Activated CD8-positive, alpha-beta T cell treated with anti-CD3 and anti-CD28 coated beads, Interleukin-2, amount 10 ng/mL, durations not matched to agents 7 days and 5 days (primary cell): ENCODE measurements at places on chromosomes 7 and 10.

- peaks cover 9% of the 10 kb centered on the region for H3K4me1 ChIP-seq
- no peak overlapping the region for H3K27ac ChIP-seq
- no peak for DNase-seq
- no peak overlapping the region for H3K4me3 ChIP-seq
- H3K27me3 ChIP-seq: peaks cover 2% of the 10 kb centered on the region
Observed at GRCh38 chr7:22895140-22895827, 72.6 kb upstream of the TOMM7 start.

DNA sequence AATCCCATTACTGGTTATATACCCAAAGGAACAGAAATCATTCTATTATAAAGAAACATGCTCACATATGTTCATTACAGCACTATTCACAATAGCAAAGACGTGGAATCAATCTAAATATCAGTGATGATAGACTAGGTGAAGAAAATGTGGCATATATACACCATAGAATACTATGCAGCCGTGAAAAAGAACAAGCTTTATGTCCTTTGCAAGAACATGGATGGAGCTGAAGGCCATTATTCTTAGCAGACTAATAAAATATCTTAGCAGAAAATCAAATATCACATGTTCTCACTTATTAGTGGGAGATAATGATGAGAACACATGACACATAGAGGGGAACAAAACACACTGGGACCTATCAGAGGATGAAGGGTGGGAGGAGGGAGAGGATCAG lies 38.8 kb downstream of the CAPZA2 start:
- no peak for DNase-seq
- no peaks in the 10 kb centered on the region for H3K4me1 ChIP-seq
- H3K27ac ChIP-seq: no peak overlapping the region
- no peaks in the 10 kb centered on the region for H3K27me3 ChIP-seq
- peaks cover 35% of the 10 kb centered on the region for H3K36me3 ChIP-seq

DNA sequence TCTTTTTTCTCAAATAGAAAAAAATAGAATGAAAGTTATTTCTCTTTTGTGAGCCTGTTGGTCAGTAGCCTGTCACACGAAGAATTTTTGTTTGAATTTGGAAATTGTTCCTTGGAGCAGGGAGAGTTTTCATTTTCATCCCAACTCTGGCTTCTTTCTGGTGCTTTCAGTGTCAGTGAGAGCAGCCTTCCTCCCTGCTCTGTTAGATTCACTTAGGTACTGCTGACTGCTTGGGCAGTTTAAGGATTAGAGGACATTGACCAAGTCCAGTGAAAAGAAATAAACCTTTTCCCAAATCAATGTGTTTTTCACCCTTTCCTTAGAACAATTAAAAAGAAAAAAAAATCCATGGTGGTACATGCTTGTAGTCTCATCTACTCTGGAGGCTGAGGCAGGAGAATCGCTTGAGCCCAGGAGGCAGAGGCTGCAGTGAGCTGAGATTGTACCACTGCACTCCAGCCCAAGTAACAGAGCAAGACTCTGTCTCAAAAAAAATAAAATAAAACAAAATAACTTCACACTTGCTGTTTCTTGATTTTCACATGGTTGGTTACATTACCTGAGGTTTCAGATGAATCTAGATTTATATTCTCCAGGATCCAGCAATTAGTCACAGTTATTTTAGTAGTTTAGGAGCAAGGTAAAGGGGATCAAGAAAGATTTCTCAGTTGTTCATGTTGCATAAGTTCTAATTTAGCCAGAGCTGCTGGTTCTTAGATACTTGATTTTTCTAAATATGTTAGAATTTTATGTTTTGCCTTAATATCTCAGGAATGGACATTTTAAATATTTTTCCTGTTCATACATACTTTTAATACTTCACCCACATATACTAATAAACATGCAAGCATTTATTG lies 63.1 kb downstream of the ZNRF2 start:
- DNase-seq: no peak
- no peaks in the 10 kb centered on the region for H3K27me3 ChIP-seq
- H3K27ac ChIP-seq: peak overlapping the region; percentile 83
- peaks cover 2% of the 10 kb centered on the region for H3K36me3 ChIP-seq

DNA sequence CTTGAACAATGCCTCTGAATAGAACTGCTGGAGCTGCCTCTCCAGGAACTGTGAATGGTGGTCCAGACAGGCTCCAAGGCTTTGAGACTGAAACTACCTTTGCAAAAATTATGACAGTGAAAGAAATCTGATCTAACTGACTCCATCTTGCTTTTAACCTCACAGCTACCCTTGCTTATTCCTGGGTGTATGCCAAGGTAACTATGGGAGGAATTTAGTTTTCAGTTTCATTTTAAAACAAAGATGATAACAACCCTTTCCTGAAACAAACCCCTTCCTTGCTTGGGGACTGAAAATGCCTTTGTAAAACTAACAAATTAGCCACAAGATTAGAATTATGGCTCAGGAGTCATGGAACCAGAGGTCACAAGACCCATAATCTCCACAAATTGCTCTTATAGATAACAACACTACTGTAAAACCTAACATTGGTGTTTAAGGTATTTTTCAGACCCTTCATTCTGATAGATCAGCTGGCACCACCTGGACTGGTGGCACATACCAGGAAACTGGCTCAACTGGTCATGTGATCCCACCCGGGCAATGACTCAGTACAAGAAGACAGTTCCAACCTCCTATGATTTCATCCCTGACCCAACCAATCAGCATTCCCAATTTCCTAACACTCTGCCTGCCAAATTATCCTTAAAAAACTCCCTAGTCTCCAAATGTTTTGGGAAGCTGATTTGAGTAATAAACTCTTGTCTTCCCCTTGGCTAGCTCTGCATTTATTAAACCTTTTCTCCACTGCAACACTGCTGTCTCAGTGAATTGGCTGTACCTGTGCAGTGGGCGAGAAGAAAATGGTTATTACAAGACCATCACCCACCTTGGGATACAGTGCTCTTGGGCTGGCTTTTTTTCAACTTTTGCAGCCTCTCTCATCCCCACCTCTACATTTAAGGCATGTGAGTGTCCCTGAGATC lies 608.1 kb downstream of the TYW1 start:
- H3K36me3 ChIP-seq: no peaks in the 10 kb centered on the region
- H3K4me3 ChIP-seq: no peak overlapping the region
- no peak overlapping the region for H3K27ac ChIP-seq
- DNase-seq: no peak
- no peaks in the 10 kb centered on the region for H3K27me3 ChIP-seq

DNA sequence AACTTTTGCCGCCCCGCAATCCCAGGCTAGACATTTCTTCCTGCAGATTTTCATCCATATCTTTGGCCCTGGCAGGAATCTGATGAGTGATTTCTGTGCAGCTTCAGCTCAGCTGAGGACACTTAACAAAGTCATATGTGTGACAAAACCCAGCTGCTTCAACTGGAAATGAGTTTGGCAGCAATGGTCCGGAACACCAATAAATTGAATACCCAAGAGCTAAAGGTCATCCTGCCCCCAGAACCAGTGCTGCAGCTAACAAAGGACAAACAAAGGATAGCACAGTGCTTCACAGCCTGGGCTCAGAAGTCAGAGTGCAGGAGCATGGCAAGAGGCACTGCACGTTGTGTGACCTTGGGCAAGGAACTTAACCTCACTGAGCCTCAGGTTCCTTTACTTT lies 40.0 kb upstream of the TRIL start:
- H3K36me3 ChIP-seq: no peaks in the 10 kb centered on the region
- H3K27me3 ChIP-seq: peaks cover 9% of the 10 kb centered on the region
- DNase-seq: no peak
- no peaks in the 10 kb centered on the region for H3K4me1 ChIP-seq
- H3K27ac ChIP-seq: no peak overlapping the region
- no peak overlapping the region for H3K4me3 ChIP-seq

DNA sequence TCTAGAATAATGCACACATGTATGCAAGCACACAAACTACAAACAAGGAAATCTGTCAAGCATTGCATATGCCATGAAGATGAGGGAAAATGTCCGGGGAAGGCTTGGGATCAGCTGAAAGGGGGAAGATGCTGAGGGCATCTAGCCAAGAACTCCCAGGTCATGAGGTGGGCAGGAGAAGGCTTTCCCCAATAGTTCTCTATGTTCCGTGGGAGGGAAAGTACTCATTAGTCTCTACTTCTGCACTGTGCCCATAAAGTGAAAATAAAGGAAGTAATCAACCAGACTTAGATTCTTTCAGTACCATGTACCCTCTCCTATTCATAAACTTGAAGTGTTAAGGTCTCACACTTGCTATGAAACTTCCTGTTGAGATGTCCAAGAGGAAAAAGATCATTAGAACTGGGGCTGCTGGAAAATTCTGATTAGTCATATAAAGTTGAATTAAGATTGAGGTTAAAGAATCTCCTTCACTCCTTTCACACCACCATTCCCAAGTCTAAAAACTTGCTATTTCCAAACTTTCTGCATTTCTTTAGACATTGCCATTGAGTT lies 17.1 kb upstream of the LIPF start:
- no peaks in the 10 kb centered on the region for H3K36me3 ChIP-seq
- peaks cover 13% of the 10 kb centered on the region for H3K27me3 ChIP-seq
- H3K27ac ChIP-seq: no peak overlapping the region
- H3K4me3 ChIP-seq: no peak overlapping the region

DNA sequence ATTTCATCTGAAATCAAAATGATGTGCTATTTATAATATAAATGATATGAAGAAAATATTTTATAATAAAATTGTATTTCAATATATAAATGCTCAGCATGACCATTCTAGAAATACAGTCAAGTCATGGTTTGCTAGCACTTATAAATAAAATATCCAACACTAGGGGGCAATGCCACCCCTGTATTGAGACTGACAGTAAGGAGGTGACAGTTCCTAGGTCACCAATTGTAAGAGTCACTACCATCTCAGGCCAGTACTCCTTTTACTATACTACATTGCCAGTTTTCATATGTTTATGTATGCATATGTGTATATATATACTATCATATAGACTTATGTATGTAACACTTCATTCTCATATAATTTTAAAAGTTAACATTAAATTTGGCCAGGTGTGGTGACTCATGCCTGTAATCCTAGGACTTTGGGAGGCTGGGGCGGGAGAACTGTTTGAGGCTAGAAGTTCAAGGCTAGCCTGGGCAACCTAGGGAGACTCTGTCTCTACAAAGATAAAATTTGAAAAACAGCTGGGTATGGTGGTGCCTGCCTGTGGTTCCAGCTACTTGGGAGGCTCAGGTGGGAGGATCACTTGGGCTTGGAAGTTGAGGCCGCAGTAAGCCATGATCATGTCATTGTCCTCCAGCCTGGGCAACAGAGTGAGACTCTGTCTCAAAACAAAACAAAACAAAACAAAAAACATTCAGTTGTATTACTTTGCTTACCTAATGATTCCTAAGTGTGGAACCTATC lies 2.4 kb upstream of the CNOT4 start:
- DNase-seq: peak; percentile 60
- H3K4me3 ChIP-seq: no peak overlapping the region
- H3K27me3 ChIP-seq: peaks cover 1% of the 10 kb centered on the region
- peaks cover 2% of the 10 kb centered on the region for H3K36me3 ChIP-seq

DNA sequence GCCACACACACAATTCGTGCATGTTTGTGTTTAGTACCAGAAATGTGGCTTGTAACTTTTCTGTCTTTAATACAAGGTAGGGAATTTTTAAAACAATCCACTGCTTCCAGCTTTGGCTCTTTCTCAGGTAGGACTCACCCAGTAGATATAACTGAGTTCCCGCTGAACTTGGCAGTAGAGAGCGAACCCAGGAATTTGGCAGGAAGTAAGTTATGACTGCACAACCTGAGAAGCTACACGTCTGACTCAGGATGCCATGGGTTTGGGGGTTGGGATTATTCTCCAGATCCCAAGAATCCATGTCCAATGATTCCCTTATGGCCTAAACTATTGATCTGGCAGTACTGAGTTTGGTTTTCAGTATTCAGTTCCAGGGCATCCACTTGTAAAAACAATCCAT lies 499.7 kb downstream of the CALN1 start:
- H3K27me3 ChIP-seq: no peaks in the 10 kb centered on the region
- H3K4me1 ChIP-seq: no peaks in the 10 kb centered on the region

DNA sequence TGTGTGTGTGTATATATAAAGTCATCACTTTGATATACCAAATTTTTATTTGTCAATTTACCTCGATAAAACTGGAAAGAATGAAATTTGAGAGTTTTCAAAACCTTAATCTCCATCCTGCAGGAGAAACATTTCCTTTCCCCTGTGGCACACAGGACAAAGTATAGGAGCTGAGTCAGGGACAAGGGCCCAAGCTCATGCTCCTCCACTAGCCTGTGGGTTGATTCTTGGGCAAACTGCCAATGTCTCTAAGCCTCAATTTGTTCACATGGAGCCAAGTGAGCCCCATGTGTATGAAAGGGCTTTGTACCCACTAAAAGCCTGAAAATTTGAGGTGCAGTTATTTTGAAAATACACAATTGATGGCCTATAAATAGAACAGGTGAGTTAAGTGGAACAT lies 60.3 kb upstream of the IL6 start:
- no peak for DNase-seq
- peaks cover 9% of the 10 kb centered on the region for H3K36me3 ChIP-seq
- H3K4me3 ChIP-seq: no peak overlapping the region
- H3K27ac ChIP-seq: no peak overlapping the region
- H3K4me1 ChIP-seq: peaks cover 48% of the 10 kb centered on the region

GRCh38 chr7:12211711-12212485 lies 804 bp downstream of the TMEM106B start:
- H3K36me3 ChIP-seq: peaks cover 31% of the 10 kb centered on the region
- peak overlapping the region; percentile 95 for H3K27ac ChIP-seq
- H3K4me1 ChIP-seq: peaks cover 34% of the 10 kb centered on the region
- H3K4me3 ChIP-seq: peak overlapping the region; percentile 91

- no peak overlapping the region for H3K27ac ChIP-seq
- no peak for DNase-seq
- H3K27me3 ChIP-seq: no peaks in the 10 kb centered on the region
Observed at GRCh38 chr10:70417568-70417967, 13.6 kb downstream of the EIF4EBP2 start.

DNA sequence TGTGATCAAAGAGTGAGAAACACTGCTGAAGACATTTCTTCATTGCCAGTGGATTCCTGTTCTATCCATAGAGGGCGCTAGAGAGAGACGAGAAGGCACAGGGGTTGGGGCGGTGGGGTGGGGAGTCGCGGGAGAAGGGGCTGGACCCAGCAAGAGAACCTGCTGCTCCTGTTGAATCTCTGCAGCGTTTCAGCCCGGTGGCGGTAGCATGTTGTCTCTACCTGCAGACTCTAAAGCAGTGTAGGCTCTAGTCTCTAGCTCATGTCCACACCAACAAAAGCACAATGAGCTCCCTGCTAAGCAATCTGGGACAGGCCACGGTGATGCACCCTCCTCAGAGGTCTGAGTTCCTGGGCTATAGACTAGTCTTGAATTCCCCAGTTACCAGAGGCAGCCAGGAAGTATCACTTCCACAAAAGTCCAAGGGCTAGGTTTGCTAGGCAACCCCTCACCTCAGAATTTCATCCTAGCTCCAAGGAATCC lies 167.7 kb downstream of the DGKB start:
- no peaks in the 10 kb centered on the region for H3K36me3 ChIP-seq
- no peak overlapping the region for H3K27ac ChIP-seq
- no peaks in the 10 kb centered on the region for H3K4me1 ChIP-seq
- H3K27me3 ChIP-seq: no peaks in the 10 kb centered on the region

GRCh38 chr7:149868623-149869290 lies 5.0 kb upstream of the ATP6V0E2 start:
- H3K4me3 ChIP-seq: peak overlapping the region; percentile 25
- no peak for DNase-seq
- H3K4me1 ChIP-seq: peaks cover 90% of the 10 kb centered on the region
- H3K27me3 ChIP-seq: no peaks in the 10 kb centered on the region

GRCh38 chr10:94997741-94998174 lies 59.3 kb downstream of the CYP2C9 start:
- no peak overlapping the region for H3K4me3 ChIP-seq
- H3K27me3 ChIP-seq: no peaks in the 10 kb centered on the region
- DNase-seq: no peak
- no peaks in the 10 kb centered on the region for H3K4me1 ChIP-seq

GRCh38 chr10:59719374-59719773 lies 9.7 kb upstream of the SLC16A9 start:
- no peak for DNase-seq
- H3K36me3 ChIP-seq: no peaks in the 10 kb centered on the region
- no peak overlapping the region for H3K27ac ChIP-seq
- peaks cover 26% of the 10 kb centered on the region for H3K27me3 ChIP-seq
